ENCODE measurements at places on chromosomes 2 and 18.

DNA sequence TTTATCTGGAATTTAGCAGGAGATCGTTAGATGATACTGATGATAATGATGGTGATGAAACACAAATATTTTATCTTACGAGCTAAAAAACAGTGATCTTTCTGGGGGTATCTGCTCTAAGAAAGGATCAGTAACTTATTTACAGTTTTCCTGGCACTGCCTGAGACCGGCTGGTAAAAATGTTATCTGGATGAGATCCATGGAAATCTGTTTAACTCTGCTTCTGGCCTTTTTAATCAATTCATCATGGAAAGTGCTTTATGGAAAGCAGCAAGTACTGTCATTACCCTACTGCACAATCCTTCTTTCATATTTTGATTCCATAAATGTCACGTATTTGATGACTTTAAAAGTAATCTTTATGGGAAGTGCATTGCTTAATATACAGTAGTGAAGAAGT is 612.7 kb upstream of the GCFC2 start:
- DNase-seq, result no peak

- DNase-seq, result no peak
Observed at GRCh38 chr2:174312581-174313234, 22.0 kb upstream of the SP9 start.

GRCh38 chr2:159226059-159226461 is 60.4 kb downstream of the WDSUB1 start:
- no peak for DNase-seq

DNA sequence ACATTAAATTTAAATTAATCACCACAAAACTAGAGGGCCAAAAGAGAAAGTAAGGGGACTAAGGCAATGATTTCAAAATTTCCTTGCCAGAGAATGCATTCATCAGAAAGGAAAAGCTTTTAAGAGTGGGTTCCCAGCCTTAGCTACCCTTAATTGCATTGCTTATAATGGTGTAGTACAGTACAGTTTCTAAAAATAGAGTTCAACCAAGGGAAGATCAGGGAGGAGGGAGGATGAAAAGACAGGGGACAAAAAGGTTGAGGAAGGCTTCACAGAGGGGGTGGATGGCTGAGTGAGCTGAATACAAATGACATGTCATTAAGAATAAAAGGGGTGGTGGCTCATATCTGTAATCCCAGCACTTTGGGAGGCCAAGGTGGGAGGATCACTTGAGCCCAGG is 119.9 kb downstream of the RBMS1 start:
- no peak for DNase-seq

DNA sequence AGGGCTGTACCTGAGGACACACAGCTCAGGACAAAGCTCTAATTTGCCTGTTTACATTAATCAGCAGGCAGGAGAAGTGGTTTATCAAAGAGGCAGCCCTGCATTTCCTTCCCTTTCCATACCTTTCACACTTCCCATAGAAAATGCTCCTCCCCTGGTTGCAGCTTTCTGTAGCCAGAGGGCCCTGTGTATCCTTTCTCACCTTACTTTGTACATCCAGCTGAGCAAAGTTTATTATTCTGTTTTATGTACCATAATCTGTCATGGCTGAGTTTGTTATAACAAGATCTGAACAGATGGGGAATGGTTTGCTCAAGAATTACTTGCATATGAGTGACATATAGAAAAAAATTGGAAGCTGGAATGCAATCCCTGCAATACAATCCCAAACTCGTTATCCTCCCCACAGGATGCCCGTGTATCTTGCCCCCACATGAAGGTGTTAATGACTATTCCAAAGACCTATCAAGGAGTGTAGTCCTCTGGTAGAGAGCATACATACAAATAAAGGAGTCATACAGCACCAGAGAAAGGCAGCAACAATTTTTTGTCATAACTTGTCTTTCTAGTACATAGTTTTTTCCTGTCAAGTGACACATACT is 1025.8 kb upstream of the KLHL29 start:
- DNase-seq, result no peak

DNA sequence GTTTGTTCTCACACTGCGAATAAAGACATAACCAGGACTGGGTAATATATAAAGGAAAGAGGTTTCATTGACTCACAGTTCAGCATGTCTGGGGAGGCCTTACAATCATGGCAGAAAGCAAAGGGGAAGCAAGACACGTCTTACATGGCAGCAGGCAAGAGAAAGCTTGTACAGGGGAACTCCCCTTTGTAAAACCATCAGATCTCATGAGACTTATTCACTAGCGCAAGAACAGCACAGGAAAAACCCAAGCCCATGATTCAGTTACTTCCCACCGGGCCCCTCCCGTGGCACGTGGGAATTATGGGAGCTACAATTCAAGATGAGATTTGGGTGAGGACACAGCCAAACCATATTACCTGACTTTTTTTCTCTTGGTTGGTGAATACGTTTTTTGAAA is 51.3 kb downstream of the TMEM247 start:
- DNase-seq, result no peak

DNA sequence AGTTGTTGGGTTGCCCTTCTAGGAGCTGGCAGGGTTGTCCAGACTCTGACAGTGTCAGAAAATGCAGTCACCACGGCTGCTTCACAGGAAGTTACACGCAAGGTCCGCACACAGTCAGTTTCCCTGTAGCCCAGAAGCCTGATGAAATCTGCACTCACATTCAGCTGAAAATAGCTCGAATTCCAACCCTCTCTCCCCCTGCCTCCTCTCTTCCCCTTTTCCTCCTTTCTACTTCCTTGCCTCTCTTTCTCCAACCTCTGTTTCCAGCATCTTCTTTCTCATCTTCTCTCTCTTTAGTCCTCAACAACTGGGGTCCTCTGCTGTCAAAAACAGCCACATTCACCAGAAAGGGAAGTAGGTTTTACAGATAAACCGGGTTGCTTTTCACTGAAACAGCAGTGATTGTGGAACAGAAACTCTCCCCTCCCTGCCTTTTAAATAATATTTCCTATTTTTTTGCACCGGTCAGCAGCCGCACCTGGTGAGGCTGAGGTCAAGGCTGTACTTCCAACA is 69.3 kb downstream of the BCL11A start:
- peak; percentile 30 for DNase-seq

DNA sequence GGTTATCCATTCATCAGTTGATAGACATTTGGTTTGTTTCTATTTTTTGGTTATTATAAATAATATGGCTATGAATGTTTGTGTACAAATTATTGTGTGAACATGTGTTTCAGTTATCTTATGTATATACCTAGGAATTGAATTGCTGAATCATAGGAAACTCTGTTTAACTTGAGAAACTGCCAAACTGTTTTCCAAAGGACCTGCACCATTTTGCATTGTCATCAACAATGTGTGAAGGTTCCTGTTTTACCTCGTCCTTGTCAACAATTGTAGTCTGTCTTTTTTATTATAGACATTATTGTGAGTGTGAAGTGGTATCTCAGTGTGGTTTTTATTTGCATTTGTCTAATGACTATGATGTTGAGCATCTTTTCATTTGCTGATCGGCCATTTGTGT is 17.1 kb downstream of the PDK1 start:
- no peak for DNase-seq

DNA sequence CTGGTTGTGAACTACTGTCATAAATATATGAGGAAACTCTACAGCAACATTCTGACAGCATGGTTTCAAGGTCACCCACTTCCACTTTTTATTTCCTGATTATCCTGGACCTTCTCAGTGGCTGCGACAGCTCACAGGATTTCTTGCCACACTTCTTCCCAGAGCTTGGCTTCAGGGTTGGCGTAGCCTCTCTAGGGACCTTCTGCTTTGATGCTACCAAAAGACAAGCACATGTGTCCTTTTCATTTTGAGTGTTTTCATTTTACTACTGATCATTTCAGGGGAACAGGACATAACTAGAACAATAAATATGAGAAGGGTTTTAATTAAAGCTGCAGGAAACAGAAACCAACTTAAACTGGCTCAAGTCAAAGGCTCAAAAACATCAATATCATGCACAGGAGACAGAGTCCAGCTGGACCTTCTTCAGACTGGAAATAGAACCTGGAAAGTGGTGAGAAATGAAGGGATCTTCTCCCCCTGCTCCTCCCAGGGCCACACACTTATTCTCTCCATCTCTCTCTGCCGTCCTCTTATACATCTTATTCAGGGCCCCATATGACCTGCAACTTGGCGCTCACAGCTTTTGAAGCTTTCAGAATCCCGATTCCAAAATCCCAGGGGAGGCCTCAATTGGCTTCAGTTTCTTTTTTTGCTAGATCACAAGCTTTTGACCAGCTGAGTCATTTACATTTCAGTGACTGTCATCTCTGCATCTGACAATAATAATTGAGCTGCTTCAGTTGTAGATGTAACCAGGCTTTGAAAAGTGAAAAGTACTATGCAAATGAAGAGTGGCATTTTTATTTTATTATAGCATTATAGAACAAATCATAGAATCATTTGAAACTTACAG is 9.7 kb downstream of the VIT start:
- no peak for DNase-seq

DNA sequence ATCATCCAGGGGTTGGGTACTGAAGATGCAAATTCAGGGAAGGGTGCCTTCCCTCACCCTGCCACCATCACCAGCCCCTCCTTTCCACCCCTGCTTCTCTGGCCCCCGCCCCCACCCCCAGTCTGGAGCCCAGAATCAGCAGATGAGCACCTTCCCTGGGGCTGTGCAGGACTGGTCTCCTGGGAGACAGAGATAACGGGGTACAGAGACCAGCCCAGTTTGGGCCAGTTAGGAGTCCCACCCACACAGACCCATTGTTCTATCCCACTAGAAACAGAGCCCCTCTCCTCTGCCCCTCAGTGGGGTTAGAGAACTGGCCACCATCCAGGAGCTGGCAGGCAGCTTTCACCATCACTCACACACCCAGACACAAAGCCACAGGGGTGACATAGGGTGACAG is 4.5 kb upstream of the CRYBA2 start:
- DNase-seq, result no peak

Data from GM04504 (cell line).